ENCODE measurements at places on chromosomes 3 and 15. TPM values are rescaled to one million over a fixed set of nuclear protein-coding genes. Genes with fewer than 3 reads are reported as not detected.
A peak's percentile ranks its signal among the peaks of the same experiment; 100 is the strongest.

The FHIT gene
- 33.1 TPM for total RNA-seq

The GABRR3 gene
- total RNA-seq = not detected

The OXTR gene
- total RNA-seq = 0.18 TPM

The FEZF2 gene
- total RNA-seq = not detected

The RNU5B-1 gene
- total RNA-seq = 34.4 TPM

The COL8A1 gene
- 0.16 TPM for total RNA-seq

The ADAMTSL3 gene
- total RNA-seq = 0.15 TPM

The GPR27 gene
- total RNA-seq = 0.42 TPM

The MYH15 gene
- total RNA-seq = 0.18 TPM

The RETNLB gene
- not detected for total RNA-seq

The DNAJA4 gene
- total RNA-seq = 29.0 TPM

The RGMA gene
- not detected for total RNA-seq

The SH3GL3 gene
- not detected for total RNA-seq

The CNTN4 gene
- not detected for total RNA-seq

The MEIS2 gene
- not detected for total RNA-seq

The UROC1 gene
- total RNA-seq = not detected

DNA sequence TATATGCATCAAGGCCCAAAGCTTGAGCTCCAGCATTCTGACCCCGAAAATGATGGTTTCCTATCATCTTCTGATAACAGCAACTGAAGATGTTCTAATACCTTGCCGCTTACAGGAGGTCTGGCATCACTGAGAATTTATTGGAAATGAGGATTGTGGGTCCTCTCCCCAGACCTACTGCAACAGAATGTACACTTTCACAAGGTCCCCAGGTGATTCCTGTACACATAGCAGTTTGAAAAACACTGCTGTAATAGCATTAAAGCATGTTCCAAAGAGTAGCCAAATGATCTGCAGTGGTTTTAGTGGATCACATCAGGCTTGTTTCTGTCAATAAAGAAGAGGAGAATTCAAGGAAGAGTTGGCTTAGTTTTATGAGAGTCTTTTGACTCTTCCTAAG lies 11.3 kb downstream of the TGFBR2 start:
- no peaks in the 10 kb centered on the region for H3K27me3 ChIP-seq
- H3K27ac ChIP-seq = peak overlapping the region; percentile 64
- DNase-seq = no peak

GRCh38 chr3:100360757-100361496 lies 26.4 kb downstream of the NIT2 start:
- DNase-seq = no peak
- H3K4me3 ChIP-seq = no peak overlapping the region
- H3K36me3 ChIP-seq = peaks cover 29% of the 10 kb centered on the region
- H3K4me1 ChIP-seq = no peaks in the 10 kb centered on the region
- H3K27me3 ChIP-seq = no peaks in the 10 kb centered on the region

DNA sequence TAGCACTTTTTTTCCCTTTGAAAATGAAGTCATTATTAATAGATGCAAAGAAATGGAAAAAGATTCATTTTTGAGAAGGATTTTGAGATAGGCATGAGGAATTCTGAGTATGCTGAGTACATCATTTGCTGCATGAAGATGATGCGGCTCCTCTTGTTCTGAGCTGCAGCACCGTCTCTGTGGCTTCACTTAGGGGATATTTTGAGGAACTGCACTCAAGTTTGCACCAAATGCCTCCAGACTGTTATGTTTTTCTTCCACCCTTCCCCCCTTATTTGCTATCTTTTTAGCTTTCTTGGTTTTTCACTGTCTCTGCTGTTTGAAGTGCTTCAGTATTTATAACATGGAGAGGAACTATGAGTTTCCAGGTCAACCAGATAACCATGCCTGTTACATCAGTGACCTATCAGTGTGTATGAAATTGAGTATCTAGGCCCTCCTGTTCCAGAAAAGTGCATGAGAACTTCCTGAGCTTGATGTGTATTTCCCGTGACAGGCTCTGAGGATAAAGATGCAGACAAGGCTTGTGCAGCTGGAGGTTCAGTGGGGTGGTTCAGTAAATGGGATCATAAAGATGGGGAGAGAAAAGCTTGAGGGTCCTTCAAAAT lies 128.7 kb downstream of the PDCD6IP start:
- H3K4me1 ChIP-seq = no peaks in the 10 kb centered on the region
- no peaks in the 10 kb centered on the region for H3K36me3 ChIP-seq
- H3K27me3 ChIP-seq = no peaks in the 10 kb centered on the region
- no peak overlapping the region for H3K27ac ChIP-seq
- no peak for DNase-seq
- H3K4me3 ChIP-seq = no peak overlapping the region

DNA sequence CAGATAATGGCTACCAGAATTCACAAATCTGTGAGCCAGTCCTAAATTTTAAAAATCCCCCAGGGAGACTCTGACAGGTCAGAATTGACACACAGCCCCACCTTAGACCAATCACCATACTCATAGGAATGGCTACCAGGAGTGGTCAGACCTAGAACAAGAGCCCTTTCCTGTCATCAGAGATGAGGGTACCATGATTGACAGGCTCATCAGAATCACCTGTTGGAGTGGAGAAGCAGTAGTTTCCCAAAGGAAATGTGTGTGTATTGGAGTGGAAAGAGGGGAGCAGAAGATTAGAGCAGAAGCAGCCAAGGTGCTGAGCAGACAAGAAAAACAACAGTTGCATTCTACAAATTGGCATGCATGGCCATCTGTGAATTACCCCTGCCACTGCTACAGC lies 27.0 kb upstream of the SSR3 start:
- no peaks in the 10 kb centered on the region for H3K4me1 ChIP-seq
- no peaks in the 10 kb centered on the region for H3K27me3 ChIP-seq
- no peak for DNase-seq
- no peaks in the 10 kb centered on the region for H3K36me3 ChIP-seq
- no peak overlapping the region for H3K4me3 ChIP-seq
- H3K27ac ChIP-seq = no peak overlapping the region

- H3K4me3 ChIP-seq = no peak overlapping the region
- H3K36me3 ChIP-seq = peaks cover 5% of the 10 kb centered on the region
- peak overlapping the region; percentile 3 for H3K27ac ChIP-seq
- DNase-seq = no peak
- no peaks in the 10 kb centered on the region for H3K27me3 ChIP-seq
- peaks cover 24% of the 10 kb centered on the region for H3K4me1 ChIP-seq
These were observed 33.5 kb downstream of the UPK1B start for GRCh38 chr3:119206611-119207511.

- no peak for DNase-seq
- H3K27me3 ChIP-seq = no peaks in the 10 kb centered on the region
- H3K36me3 ChIP-seq = no peaks in the 10 kb centered on the region
- H3K4me1 ChIP-seq = no peaks in the 10 kb centered on the region
- no peak overlapping the region for H3K4me3 ChIP-seq
- H3K27ac ChIP-seq = no peak overlapping the region
These were observed 289.5 kb upstream of the RGMA start for GRCh38 chr15:93378558-93378957.

GRCh38 chr3:179703816-179704215 lies 51.0 kb downstream of the USP13 start:
- no peaks in the 10 kb centered on the region for H3K36me3 ChIP-seq
- H3K27me3 ChIP-seq = no peaks in the 10 kb centered on the region
- H3K27ac ChIP-seq = no peak overlapping the region
- no peak for DNase-seq
- H3K4me3 ChIP-seq = no peak overlapping the region
- H3K4me1 ChIP-seq = no peaks in the 10 kb centered on the region

GRCh38 chr3:139572847-139573672 lies 33.5 kb upstream of the RBP1 start:
- H3K36me3 ChIP-seq = no peaks in the 10 kb centered on the region
- H3K27me3 ChIP-seq = peaks cover 2% of the 10 kb centered on the region
- no peaks in the 10 kb centered on the region for H3K4me1 ChIP-seq
- no peak for DNase-seq
- H3K4me3 ChIP-seq = no peak overlapping the region
- H3K27ac ChIP-seq = no peak overlapping the region

DNA sequence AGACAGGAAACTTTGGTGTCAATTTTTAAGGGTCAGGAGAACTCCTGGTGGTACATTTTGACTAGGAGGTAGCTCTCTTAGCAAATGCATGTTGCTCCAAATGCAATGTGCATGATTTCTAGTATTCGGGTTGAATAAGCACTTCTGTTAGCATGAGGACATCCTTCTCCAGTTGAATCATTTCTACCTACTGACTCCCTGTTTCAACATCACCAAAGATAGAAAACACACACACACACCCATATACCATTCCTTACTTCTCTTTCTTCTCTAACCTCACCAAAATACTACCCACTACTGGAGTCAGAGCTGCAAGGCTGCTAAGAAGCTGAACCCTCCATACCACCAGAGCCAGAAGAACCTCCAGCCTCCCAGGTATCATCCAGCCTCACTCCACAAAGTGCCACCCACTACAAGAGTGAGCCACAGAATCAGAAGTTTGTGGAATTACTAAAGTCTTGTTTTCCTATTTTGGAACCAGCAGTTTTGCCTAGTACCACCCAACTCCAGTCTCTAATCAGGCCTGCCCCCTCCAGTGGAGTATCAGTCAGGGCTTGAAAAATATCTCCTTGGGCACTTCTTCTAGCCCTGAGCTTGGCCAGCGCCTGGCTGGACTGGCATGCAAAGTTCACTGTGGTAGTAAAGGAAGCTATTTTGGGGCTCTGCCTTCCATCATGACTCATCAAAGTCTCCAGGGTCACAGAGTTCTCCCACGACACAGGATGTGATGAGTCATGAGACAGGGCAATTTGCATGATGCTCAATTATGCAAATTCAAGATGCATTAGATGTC lies 110.3 kb downstream of the CYP19A1 start:
- H3K4me3 ChIP-seq = no peak overlapping the region
- H3K36me3 ChIP-seq = no peaks in the 10 kb centered on the region
- H3K27ac ChIP-seq = no peak overlapping the region
- H3K27me3 ChIP-seq = peaks cover 7% of the 10 kb centered on the region
- no peaks in the 10 kb centered on the region for H3K4me1 ChIP-seq
- no peak for DNase-seq

GRCh38 chr3:116300226-116300625 lies 145.1 kb downstream of the LSAMP start:
- no peaks in the 10 kb centered on the region for H3K27me3 ChIP-seq
- no peak overlapping the region for H3K27ac ChIP-seq
- no peak overlapping the region for H3K4me3 ChIP-seq
- no peak for DNase-seq

GRCh38 chr15:36960947-36961227 lies 139.5 kb downstream of the MEIS2 start:
- H3K27me3 ChIP-seq = no peaks in the 10 kb centered on the region
- H3K36me3 ChIP-seq = no peaks in the 10 kb centered on the region
- no peak overlapping the region for H3K27ac ChIP-seq
- DNase-seq = no peak

- no peak for DNase-seq
- no peaks in the 10 kb centered on the region for H3K4me1 ChIP-seq
- no peak overlapping the region for H3K27ac ChIP-seq
- H3K27me3 ChIP-seq = no peaks in the 10 kb centered on the region
- no peak overlapping the region for H3K4me3 ChIP-seq
These were observed 23.1 kb downstream of the POC1A start for GRCh38 chr3:52130966-52131622.

- DNase-seq = no peak
- H3K4me3 ChIP-seq = no peak overlapping the region
- H3K27ac ChIP-seq = no peak overlapping the region
- no peaks in the 10 kb centered on the region for H3K4me1 ChIP-seq
- H3K27me3 ChIP-seq = no peaks in the 10 kb centered on the region
These were observed 185.8 kb upstream of the UBE2E1 start for GRCh38 chr3:23619705-23620637.

DNA sequence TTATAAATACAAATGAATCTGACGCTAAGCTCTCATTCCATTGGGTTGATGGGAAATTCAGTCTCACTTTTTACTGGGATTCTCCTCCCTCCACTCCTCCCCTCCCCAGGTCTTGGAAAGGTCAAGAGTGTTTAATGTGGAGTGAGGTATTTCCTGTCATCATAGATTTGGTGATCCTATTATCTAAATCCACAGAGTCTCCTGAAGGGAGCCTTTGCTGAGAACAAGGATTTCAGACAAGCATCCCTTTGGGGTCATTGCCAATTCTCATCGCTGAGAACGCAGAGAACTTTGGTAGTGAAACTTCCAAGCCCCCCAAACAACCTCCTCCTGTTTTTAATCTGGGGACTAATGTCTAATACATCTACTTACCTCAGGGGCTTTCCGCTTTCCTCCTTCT lies 297.9 kb downstream of the OTOL1 start:
- DNase-seq = no peak

DNA sequence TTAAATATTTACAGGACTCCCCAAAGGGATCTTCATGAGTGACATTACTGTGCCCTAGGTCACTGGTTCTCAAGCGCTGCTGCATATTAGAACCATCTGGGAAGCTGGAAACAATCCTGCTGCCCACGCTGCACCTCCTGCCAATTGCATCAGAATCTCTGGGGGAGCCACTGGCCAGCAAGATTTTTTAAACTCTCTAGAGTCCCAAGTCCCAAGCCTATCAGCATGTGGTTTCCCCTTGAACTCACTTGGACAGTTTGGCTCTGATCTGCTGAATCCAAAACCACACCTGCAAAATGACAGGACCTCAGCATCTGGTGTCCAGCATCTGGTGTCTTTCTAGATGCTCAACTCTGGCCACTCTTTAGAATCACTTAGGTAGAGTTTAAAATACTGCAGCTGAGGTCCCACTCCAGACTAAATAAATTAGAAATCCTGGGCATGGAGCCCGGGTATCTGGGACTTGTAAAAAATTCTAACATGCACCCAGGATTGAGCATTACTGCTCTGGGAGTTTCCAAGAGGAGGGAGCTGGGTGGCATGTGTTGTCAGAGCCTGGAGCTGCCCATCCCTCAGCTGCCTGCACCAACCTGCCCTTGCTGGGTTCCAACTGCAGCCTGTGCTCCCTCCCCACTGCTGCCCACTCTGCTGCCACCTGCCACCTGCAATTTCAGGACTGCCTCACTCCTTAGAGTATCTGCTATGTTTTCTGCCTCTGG lies 311.3 kb downstream of the SLC9A9 start:
- no peak overlapping the region for H3K4me3 ChIP-seq
- H3K36me3 ChIP-seq = no peaks in the 10 kb centered on the region

- H3K36me3 ChIP-seq = no peaks in the 10 kb centered on the region
- no peak overlapping the region for H3K4me3 ChIP-seq
- no peaks in the 10 kb centered on the region for H3K27me3 ChIP-seq
- no peaks in the 10 kb centered on the region for H3K4me1 ChIP-seq
- no peak overlapping the region for H3K27ac ChIP-seq
These were observed 87.9 kb downstream of the IL12A start for GRCh38 chr3:160076519-160076918.

DNA sequence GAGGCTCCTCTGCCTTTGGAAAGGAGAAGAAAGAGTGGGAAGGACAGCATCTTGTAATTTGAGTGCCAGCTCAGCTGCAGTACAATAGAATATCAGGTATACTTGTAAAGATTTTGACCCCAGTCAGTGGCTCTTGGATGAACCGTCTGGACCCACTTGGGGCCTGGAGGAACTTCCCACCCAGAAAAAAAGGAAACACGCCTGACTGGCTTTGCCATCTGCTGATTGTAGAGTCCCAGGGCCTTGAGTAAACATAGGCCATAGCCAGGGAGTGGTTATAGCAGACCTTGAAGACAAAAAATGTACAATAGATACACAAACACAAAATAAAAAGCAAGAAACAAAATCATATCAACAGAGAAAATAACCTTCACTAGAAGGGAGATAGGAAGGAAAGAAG lies 112.1 kb downstream of the GOLIM4 start:
- no peak overlapping the region for H3K4me3 ChIP-seq
- no peak for DNase-seq
- no peaks in the 10 kb centered on the region for H3K36me3 ChIP-seq
- H3K4me1 ChIP-seq = no peaks in the 10 kb centered on the region

All from T-cell (primary cell).